Stimulated activated CD4-positive, alpha-beta T cell treated with anti-CD3 and anti-CD28 coated beads, Interleukin-1b, Interleukin-23, amount 100 ng/mL, for 1 hour (primary cell): ENCODE measurements at places on chromosomes 4 and X.

- no peak for DNase-seq
Observed at GRCh38 chr4:8441499-8442091, 1.0 kb downstream of the TRMT44 start.

- no peak for DNase-seq
Observed at GRCh38 chr4:105644257-105644656, 64.2 kb downstream of the INTS12 start.

DNA sequence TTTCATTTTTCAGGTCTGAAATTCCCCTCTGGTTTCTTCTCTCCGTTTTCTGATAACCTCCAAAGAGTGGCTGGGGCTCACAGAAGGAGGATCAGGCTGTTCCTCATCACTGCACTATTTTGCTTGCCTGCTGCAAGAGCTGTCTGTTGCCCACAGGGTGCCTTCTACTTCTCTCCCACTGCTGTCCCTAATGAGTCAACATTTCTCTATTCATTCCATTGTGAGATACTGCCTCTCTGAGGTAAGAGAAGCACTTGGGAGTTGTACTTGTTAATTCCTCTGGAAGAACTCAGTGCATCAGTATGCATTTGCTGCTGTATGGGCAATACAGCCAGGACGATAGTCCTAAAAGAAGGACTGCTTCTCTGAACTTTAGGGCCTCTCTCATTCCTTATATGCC lies 34.8 kb downstream of the CT47B1 start:
- no peak for DNase-seq

DNA sequence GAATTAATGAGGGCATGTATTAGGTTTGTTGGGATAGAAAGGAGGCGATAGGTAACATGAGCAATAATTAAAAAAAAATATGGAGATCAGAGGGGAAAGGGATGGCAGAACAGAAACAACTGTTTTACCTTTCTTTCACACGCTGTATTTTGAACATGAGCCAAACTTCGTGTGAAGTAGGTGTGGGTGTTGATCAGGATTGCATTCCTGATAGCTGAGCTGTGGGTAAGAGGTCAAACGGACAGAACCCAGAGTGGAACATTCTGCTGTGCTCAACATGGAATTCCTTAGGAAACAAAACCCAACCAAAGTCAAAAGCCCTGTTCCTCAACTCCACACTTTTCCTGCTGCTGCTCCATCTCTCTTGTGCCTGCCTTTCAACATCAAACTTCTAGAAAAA lies 162.5 kb upstream of the CASK start:
- DNase-seq = no peak

GRCh38 chr4:153652051-153652784 lies 31.9 kb upstream of the TLR2 start:
- DNase-seq = no peak

DNA sequence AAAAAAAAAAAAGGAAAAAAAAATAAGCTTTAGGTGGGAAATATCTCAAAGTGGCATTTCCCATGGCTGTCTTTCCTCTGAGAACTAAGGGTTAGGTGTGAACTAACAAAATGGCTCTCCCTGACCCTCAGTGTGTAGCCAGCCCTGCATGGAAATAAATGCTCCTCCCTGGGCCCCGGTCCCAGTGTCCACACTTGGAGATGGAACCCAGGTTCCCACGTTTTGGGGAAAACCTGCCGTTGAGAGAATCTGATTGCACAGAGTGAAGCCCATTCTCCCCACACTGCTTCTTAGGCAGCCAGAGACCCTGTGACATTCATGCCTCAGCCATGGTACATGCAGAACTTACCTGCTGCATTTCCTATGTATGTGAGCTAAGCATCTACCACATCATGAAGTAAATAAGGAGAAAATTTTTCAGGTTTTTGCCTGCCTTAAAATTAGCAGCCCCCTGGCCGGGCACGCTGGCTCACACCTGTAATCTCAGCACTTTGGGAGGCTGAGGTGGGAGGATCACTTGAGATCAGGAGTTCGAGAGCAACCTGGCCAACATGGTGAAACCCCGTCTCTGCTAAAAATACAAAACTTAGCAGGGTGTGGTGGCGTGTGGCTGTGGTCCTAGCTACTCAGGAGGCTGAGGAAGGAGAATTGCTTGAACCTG lies 34.5 kb downstream of the HTT-AS start:
- DNase-seq = no peak

DNA sequence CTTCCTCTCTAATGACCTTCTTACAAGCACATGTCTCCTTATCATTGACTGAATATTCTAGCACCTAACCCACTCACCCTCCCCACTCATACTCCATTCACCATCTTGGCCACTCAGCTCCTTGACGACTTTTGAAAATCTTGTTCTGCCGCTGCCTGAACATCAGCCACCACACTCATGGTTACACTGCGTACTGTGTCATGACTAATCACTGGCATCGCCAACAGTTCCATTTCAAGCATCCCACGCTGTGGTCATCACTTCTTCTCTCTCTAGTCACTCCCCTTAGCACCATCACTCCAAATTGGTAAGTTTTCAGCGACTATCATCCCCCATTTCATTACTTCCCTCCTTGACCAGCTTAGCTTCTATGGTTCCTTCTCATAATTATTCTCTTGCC lies 352.8 kb downstream of the MAPK10 start:
- DNase-seq = no peak

GRCh38 chr4:54473798-54474197 lies 184.0 kb upstream of the KIT start:
- no peak for DNase-seq

DNA sequence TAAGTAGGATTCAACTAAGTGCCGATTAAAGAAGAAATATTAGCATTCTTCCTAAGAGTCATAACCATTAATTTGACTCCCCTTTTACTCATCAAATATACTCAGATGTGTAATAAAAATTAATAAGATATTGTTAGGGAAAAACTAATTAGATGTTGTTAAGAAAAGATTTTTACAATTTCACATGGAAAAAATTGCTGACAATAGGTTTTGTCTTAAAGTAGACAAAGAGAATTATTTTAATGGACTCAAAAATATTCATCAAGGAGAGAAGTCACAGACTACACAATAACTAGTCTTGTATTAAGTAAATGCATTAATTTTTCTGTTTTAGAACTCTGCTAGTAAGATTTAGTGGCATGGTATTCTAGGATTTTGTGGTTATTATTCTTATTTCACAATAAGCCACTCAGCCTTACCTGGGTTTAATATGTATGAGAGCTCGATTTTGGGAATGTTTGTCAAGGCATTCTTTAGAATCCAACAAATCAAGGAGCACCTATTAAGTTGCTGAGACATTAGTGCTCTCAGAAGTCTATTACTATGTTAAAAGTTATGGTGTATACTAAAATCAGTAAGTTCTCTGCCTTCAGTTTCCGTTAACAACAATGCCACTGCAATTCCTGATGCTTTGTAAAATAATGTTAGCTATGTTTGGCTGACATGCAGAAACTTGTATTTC lies 110.2 kb upstream of the UGT8 start:
- no peak for DNase-seq

DNA sequence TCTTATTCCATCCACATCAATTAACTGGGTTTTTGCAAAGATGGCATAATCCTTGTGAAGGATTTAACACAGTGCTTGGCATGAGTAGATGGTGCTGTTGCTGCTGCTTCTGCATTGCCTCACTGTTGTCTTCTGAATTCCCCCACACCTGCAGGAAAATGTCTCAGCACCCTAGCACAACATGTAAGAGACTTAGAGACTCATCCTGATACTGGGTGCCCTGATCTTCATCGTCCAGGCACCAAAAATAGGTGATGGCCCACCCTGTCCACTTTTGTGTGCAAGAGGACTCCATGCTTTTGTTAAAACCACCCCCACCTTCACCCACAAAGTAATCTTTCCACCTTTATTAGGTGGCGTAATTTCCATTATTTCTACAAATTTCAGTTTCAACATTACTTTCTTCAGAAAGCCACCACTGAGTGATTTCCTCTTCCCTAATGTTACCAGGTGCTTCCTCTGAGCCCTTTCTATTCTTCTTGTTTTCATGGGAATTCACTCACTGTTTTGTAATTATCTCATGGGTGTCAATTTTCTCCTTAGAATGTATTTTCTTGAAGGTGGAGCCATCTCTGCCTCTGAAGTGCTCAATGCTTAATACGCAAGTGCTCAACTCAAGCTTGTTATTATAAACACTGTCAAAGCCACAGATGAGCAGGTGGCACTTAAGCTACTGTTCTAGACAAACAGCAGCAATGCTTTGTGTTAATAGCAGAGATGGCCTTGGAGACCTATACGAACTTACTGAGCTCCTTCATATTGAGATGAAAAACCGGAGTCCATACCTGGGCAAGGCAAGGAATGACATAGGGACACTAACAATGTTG lies 89.5 kb downstream of the HS3ST1 start:
- DNase-seq = no peak

DNA sequence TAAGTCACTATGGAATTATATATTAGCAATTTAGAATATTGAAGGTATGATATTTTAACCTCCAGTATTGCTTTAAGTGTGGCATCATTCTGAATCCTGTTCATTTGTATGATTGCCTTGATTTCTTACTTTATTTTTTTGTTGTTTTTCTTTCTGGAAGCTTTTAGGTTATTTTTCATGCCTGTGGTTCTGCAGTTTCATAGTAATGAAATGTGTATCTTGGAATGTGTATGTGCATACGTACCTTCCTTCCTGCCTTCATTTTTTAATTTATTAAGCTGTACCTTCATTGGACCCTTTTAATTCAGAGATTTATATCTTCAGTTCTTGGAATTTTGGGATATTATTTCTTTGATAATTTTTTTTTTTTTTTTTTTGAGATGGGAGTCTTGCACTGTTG lies 22.1 kb downstream of the CPEB2 start:
- no peak for DNase-seq

DNA sequence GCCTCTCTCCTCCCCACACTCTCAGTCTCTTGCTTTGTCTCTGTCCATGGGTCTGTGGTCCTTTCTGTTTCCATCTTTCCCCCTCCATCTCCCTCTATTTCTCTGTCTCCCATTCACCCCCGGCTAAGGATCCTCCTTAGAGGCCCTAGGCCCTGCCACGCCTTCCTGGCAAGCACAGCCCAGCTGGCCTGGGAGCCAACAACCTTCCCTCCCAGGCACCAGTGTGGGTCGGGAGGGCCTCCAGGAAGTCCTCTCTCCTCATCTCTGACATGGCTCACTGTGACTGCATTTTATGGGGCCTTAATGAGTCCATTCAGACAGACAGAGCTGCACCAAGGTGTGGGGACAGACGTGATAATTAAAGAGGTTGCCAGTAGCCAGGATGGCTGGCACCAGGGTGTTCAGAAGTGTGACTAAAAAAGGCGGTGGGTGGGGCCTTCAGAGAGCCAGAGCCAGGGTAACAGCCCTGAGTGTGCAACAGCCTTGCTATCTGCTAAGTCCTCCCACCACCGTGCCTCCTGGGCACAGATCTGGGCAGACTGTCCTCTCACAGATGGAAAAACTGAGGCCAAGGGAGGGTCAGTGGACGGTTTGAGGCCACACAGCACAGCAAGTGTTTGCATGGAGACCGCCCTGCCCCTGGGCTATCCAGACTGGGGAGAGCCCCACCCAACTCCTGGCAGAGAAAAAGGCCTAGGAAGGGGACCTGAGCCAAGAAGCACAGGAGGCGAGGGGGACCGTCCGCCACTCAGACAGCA lies 31.5 kb downstream of the BLOC1S4 start:
- DNase-seq = no peak

- DNase-seq = no peak
Observed at GRCh38 chr4:180190382-180190781, 2052.8 kb upstream of the TENM3 start.

DNA sequence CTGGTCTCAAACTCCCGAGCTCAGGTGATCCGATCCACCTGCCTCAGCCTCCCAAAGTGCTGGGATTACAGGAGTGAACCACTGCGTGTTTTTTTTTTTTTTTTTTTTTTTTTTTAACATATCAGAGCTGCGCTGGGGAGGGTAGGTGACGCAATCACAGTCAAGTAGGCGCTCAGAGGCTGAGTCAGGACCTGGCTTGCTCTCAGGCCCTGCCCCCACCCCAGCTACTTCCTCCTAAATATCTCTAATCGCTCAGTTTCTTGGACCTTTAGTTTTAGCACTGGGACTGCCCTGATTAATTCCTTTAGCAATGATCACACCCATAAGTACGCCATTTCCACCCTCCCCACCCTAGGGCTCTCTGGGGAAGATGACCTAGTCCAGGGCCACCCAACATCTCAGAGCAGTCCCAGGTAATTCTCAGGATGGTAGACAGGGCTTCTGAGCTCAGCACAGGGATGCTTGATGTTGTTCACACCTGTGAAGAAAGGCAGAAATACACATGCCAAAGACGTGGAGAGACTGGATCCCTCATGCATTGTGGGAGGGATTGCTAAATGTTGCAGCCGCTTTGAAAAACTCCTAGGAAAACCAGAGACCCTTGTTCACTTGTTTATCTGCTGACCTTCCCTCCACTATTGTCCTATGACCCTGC lies 50.2 kb downstream of the DDX3X start:
- peak; percentile 24 for DNase-seq
